NCI-H2171 (cell line): ENCODE measurements at places on chromosomes 11 and 22.

GRCh38 chr11:76185931-76186401, 20.3 kb downstream of the WNT11 start:
- no peak for DNase-seq

DNA sequence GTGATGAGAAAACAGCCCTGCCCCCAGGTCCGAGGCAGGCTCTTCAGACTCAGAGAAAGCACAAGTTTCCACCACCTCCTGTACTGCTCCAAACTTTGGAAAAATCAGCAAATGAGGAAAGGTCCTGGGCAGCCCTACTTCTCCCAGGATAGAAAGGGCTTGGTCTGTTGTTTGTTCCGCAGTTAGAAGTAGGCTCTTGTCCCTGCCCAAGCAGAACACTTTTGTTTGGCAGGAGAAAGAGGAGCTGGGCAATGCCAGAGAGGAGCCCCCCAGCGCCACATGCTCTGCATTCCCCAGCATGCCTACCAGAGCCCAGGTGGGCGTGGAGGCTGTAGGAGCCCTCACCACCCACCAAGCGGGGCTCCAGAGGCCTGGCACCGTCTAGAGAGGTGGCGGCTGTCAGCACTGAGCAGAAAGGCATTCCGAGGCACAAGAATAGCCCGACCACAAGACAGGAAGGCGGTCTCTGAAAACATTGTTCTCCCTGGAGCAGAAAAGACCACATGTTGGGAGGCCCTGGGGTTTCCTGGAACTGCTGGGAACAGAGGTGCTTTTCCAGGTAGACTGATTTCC, 90.3 kb upstream of the CD82 start:
- no peak for DNase-seq

- DNase-seq: no peak
These were observed 5.7 kb downstream of the TMEM184B start for GRCh38 chr22:38267086-38267485.

DNA sequence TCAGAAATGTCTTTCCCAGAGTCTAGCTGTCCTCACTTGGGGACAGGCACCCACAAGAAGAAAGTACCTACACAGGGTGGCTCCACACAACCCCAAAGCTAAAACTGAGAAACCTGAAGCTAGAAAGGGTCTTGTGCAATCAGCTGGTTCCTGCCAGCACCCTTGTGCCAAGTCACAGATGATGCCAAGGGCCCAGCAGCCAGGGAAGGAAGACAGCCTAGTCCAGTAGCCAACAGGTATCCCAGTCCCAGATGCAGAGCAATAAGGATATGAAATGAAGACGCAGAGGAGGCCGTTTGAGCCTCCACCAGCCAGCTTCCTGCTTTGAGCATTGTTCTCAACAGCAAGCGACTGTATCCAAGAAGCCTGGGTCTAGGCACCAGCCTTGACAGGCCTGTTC, 6.1 kb downstream of the PLEKHA7 start:
- DNase-seq: no peak

DNA sequence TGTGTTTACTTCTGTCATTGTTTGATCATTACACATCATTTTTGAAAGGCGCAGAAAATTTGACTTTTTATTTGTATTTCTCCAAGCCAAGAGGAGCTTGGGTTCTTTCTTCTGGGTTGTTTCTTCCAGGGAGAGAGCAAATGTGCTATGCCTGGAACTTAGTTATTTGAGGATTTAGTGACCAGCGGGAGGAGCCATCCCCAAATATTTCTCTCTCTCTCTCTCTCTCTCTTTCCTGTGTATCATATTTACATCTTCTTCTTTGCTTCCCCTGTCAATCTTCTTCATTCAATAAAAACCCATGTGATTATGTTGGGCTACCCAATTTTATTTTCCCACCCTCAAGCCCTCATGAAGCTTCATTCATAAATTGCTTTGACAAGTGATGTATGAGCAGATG, 534.5 kb downstream of the LRRC4C start:
- DNase-seq: no peak

- no peak for DNase-seq
These were observed 40.6 kb upstream of the RCN1 start for GRCh38 chr11:32050264-32050663.

DNA sequence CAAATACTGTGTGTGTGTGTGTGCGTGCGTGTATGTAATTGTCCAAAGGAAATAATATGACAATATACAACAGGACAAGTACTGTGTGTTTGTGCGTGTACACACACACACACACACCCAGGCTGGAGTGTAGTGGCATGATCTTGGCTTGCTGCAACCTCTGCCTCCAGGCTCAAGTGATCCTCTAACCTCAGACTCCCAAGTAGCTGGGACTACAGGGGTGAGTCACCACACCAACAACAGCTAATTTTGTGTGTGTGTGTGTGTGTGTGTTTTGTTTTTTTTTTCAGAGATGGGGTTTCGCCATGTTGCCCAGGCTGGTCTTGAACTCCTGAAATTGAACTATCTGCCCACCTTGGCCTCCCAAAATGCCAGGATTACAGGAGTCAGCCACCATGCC, 61.5 kb downstream of the NUP98 start:
- DNase-seq: no peak

DNA sequence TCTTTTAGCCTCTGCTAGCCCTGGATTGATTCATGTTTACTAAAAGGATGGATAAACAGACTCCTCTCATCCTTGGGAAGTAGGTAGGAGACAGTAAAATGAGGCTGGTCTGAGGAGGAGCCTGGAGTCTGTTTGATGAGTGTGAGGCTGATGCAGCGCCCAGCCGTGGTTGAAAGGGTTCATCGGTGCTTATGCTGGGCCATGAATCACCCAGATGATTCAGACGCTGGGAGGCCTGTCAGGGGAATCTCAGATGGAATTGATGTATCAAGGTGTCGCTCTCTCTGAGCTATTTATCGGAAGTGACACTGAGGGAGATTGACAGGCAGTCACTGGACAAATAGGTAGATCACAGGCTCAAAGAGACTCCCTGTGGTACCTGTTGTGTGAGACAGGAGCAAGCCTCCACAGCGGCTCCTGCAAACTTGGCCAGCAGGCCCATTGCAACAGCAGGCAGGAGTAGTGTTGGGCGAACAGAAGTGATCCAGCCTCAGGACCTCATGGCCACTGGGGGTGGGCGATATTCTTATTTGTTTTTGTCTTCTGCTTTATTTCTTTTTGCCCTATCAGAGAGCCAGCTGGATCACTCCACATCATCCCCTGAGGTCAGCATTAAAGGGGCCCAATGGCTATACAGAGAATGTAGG, 109.9 kb upstream of the CADM1 start:
- DNase-seq: no peak

DNA sequence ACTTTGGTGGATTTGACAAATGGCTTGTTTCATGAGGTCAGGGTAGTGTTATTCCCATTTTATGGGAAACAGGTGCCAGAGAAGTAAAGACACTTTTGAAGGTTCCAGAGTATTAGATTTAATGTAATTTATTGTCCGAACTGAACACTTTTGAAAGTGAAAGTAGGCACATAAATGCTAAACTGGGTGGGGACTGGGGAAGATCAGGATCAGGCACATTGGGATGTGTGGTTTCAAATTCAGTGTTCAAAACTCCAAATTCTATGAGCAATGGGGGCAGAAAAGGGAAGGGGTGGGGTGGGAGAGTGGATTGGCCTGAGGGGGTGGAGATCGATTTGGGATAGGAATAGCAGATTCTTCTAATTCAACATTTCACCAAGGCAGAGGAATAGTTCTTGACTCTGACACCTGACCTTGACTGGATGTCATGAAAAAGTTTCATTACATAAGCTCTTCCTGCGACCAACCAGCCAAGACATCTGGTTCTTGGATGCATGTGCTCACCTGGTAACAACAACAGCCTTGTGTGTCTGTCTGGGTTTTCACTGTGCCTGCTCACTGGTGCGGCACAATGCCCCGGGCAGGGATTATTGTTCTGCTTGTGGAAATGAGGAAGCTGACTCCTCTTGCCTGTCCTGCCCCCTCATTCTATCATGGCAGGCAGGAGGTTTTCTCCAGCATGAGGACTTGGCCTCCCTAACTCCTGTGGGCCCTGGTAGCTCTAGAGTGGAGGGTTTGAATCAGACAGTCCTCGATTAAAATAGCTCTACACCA, 10.8 kb downstream of the PPFIBP2 start:
- no peak for DNase-seq

GRCh38 chr11:8907116-8907515, 3.9 kb upstream of the AKIP1 start:
- no peak for DNase-seq

DNA sequence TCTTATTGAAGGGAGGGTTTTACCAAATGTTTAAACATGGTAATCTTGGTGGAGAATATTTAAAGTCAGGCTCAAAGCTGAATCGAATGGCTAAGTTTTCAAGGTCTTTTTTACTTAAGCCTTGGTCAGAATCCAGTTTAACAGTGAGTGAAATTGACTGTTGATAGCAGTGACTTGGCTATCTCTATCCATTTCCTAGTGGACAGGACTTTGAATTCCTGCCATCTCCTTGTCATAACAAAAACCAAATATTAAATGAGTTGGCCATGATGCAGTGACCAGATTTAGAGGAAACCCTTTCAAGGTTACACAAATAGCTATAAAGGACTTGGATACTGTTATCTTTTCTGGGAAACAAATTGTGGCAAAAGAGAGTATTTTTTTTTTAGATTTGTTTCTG, 92.0 kb downstream of the JRKL start:
- no peak for DNase-seq

- no peak for DNase-seq
These were observed 186.6 kb upstream of the BDNF start for GRCh38 chr11:27886857-27887256.

DNA sequence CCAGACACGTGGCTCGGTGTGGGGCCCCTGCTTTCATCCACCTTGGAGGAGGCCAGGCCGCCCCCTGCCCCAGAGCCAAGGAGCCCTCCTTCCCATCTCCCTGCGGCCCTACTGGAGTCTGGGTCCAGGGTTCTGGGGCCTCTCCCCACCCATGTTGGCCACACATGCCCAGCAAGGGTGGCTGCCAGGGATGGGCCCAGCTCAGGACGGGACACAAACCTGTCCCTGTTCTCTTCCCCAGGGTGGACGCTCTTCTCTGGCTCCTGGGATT, 4.6 kb downstream of the PANX2 start:
- DNase-seq: no peak

GRCh38 chr22:37449331-37450001, 22.2 kb upstream of the ELFN2 start:
- DNase-seq: no peak

DNA sequence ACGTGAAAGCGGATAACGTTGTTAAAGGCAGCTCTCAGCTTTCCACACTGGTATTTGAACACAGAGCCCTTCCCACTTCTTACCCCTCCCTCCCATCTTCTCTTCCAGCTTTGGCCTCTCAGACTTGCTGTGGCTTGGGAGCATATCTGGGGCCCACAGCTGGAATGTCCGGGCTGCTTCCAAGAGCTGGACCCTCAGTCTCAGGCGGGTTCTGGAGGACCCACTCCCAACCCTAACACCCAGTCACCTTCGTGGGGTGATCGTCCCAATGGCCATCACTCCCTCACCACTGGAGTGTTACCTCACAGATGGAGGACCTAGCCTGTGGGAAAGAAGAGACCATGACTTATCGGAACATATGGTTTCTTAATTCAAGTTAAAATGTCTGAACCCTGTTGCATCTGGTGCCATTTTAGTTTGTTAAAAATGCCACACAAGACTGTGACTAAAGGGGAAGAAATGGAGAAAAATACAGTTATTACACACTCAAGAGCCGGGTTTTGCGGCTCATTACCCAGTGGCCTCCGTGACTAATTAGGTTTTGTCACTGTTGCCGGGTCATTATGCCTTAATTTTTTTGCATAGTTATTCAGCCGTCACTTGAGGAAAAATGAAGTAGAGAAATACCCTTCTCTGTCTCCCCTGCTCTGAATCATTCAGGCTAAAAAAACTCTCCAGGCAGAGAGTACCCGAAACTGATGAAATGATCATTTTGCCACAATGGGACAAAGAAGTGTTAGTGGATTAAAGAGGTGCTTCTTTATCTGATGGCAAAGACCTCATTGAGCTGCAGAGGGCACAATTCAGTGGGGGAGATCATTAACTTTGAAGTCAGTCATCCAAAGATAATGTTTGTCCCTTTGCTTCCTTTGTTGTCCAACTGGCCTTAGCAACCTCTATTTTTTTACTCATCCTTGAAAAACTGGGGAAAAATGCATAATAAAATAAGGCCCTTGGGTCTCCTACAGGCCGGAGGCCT, 87.2 kb upstream of the HTATIP2 start:
- DNase-seq: no peak

- no peak for DNase-seq
These were observed 188.9 kb downstream of the ST3GAL4 start for GRCh38 chr11:126544108-126545056.

DNA sequence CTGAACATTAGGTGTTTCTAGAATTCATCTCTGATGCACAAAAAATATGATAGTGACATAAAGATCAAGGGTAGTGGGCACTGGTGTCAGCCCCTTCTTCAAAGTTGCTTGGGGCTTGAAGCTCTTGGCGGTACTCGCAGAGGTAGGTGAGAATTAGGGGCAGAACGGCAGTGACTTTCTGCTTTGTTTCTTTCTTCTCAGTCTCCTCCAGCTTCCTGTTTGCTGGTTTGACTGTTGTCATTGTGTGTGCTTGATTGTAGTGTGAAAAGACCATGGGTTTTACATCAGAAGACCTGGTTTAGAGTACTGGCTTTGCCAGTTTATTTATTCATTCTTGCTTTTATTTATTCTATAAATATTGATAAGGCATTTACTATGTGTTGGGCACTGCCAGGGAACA, 156.7 kb upstream of the PLET1 start:
- no peak for DNase-seq

- no peak for DNase-seq
These were observed 11.0 kb upstream of the EHF start for GRCh38 chr11:34609850-34610249.

GRCh38 chr11:27466363-27466762, 6.2 kb downstream of the LGR4 start:
- DNase-seq: no peak

GRCh38 chr22:49255154-49255553, 572.5 kb downstream of the BRD1 start:
- no peak for DNase-seq

DNA sequence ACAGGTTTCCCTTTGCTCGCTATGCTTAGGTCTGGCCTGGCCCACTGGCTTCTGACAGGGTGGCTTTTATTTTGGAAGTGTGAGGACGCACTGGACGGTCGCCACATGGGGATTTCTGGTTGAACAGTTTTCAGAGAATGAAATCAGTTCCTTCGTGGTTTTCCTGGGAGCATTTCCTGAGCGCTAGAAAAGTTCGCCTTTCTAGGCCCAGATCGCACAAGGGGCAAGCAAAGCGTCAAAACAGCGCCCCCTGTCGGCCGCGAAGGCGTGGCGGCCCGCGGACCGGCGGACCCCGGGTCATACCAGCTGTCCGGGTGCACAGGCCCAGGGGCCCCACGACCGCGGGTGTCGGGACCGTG, 12.7 kb upstream of the CYP2R1 start:
- no peak for DNase-seq

- no peak for DNase-seq
These were observed 75.0 kb upstream of the AMPD3 start for GRCh38 chr11:10379871-10380568.

- DNase-seq: no peak
These were observed 87.8 kb upstream of the DRD2 start for GRCh38 chr11:113562981-113563461.

- DNase-seq: no peak
These were observed 32.4 kb downstream of the GAB2 start for GRCh38 chr11:78385205-78385604.
